CD4-positive, alpha-beta T cell treated with Interleukin-17A for 1 hour (primary cell): ENCODE measurements at places on chromosomes 3 and 15.

DNA sequence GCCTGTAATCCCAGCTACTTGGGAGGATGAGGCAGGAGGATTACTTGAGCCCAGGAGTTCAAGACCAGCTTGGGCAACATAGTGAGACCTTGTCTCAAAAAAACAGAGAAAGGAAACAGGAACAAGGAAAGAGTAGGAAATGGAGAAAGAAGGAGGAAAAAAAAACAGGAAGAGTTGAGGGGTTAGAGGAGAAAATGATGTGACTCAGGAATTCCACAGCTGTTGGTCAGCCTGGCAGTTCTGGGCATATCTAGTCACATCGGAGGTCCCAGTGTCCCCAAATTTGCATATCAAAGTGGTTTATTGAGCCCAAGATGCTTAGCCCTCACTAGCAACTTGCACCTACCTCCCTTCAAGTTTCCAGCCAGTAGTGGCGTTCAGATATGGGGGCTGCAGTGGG lies 18.8 kb upstream of the JMJD7 start:
- no peak for DNase-seq

DNA sequence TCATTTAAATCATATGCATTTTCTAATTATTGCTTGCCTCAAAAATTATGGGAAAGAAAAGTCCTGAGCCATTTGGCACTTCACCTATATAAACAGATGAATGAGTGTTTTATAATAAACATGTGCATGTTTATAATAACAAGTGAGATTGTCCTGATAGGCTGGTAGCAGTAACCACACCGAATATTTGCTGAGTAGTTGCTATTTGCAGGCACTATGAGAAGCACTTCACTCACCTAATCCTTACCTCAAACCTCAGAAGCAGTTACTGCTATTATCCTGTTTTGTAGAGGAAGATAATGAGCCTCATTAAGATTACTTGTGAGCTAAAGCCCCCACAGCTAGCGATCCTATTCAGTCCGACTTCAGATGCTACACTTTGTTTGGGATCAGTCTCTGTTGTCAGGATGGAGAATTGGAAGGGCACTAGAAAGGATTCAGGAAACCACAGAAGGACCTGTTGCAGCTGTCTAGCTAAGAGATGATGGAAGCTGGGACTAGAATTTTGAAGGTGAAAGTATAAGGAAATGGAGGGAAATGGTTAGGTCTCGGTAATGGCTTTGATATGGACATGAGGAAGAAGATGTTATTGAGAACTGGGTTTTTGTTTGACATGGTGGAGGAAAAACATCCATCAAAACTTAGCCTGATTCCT lies 28.4 kb upstream of the MAGI1 start:
- DNase-seq, result no peak

DNA sequence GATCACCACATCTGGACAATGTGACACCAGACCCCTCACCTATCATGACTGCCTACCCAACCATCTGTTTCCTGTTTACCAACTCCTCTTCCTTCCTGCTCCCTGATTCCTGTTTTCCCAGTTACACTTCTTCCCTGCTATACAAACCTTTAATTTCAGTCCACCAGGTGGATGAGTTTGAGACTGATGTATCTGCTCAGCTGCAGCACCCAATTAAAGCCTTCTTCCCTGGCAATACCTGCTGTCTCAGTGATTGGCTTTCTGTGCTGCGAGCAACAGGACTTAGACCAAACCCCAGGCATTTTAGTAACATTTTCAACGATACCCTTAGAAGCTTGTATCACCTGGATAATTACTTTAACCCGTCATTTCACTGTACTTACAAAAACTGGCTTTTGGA lies 968.2 kb upstream of the NR2F2 start:
- DNase-seq, result no peak

DNA sequence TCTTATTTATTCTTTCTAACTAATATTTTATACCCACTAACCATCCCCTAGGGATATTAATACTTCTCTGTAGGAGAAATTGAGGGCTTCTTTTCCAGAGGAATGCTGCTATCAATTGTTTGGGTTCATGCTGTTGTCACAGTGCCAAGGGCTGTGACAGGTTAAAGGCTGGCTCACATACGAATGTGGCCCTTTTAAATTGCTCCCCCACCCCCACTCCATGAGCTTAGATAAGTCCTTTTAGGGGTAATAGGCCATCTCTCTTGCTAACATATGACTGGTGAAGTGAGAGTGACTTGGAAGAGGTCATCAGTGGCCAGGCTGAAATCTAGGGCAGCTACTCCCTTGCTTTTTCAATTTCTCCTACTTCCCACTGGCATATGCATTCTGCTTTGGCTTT lies 121.9 kb upstream of the DPH6 start:
- DNase-seq, result no peak

GRCh38 chr3:59486520-59486919 lies 436.7 kb upstream of the CFAP20DC start:
- no peak for DNase-seq

DNA sequence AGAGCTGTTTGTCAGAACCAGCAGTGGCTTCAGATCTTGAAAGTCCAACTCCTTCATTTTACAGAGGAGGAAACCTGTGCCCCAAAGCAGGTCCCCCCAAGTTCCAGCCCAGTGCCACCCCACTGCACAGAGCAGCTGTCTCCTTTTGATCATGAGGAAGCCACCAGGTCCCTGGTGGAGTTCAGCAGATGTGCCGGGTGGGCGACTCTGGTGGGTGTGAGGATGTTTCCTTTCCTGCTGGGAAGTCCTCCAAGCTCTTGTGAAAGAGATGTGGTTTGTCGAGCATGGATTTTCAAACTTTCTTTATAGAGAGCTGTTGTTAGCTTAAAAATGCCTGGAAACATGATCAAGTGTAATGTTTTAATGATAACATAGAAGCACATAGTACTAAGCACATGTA lies 52.0 kb downstream of the SMAD3 start:
- DNase-seq, result no peak

- DNase-seq, result no peak
Observed at GRCh38 chr3:42451116-42451515, 40.7 kb upstream of the LYZL4 start.

DNA sequence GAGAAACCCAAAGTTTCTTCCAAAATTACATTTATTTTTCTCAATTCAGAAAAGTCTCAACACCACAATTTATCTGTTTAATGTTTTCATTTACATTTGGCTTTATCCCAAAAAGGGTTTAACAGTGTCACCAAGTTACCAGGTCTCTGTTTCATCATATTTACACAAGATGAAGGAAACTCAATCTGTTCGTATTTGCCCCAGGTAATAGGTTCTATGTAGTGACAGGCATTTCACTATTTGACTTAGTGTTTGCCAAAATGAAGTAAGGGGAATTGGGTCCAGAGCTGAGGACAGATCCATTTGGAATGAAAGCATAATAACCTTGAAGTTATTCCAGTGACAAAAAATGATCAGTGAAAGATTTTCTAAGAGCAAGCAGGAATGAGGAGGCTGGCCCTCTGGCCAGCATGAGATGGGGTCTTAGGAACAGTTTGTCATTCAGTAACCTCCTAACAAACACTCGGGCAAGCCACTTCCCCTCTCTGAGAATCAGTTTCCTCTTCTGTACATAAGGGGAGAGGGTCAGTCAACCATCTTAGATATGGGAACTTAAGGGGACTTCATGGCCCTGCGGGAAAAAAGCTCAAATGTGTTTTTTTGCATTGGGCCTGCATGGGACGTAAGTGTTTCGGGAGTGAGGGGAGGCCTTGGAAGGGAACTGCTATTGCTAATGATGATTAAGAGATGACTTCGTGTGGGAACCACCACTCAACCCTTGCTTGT lies 31.8 kb downstream of the UMPS start:
- no peak for DNase-seq

DNA sequence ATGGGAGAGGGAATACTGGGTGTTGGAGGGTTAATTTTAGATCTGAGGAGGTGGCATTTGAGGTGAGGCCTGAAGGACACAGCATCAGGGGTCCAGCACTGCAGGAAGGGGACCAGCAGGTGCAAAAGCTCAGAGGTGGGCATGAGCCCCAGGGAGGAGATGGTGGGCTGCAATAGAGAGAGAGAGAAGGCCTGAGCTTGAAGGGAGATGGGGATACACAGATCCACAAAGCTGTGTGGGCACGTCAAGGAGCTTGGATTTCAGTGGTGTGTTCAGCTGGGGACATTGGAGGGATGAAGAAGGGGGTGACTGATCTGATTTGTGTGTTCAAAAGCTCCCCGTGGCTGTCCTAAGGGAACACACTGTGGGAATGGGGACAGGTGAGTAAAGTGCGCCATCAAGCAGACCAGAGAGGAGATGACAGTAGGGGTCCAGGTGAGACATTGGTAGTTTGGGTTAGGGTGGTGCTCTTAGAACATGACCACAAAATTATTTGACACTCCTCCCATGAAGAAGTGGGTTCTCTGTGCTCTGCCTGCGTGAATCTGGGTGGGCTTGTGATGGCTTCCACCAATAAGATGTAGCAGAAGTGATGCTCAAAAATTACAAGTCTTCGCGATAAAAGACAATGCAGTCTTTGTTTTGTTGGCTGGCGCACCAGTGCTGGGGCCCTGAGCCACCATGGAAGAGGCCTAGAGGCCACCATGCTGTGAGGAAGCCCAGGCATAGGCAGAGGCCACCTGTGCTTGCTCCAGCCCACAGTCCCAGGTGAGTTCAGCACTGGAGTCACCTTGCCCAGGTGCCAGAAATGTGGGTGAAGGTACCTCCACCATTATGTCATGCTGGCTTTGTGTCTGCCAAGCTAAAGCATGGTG lies 1.9 kb upstream of the WNT7A start:
- no peak for DNase-seq

GRCh38 chr3:32780735-32781210 lies 37.0 kb upstream of the TRIM71 start:
- DNase-seq, result no peak

DNA sequence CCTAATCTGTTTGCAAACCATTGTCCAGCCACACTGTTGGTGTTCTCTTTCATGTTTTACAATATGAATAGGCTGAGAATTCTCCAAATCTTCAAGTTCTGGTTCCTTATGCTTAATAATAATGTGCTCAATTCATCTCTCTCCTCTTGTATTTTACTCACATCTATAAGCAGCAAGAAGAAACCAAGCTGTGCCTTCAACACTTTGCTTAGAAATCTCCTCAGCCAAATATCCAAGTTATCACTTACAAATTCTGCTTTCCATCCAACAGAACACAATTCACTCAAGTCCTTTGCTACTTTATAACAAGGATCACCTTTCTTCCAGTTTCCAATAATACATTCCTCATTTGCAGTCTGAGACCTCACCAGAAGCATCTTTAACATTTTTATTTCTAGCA lies 117.5 kb downstream of the LRRC28 start:
- no peak for DNase-seq

DNA sequence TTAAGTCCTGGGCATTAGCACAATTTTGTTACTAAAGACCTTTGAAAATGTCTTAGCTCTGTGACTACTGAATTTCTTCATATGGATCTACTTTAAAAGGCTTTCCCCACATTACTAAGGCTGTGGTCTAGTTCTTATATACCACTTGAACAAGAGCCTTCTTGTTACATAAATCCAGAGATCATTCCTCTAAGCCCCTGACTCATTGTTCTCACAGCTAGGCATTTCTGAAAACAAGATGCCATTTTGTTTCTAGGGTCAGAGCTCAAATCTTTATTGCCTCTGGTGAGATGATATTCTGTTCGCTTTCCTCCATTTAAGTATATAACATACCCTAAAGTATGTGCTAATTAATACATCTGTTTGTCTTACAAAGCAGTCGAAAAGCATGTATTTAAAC lies 29.8 kb upstream of the LPP start:
- no peak for DNase-seq

- DNase-seq, result no peak
Observed at GRCh38 chr3:30527720-30528119, 78.7 kb upstream of the TGFBR2 start.

- DNase-seq, result peak; percentile 18
Observed at GRCh38 chr3:111712294-111713167, 117.4 kb upstream of the ZBED2 start.

- no peak for DNase-seq
Observed at GRCh38 chr3:179829401-179829800, 176.6 kb downstream of the USP13 start.

DNA sequence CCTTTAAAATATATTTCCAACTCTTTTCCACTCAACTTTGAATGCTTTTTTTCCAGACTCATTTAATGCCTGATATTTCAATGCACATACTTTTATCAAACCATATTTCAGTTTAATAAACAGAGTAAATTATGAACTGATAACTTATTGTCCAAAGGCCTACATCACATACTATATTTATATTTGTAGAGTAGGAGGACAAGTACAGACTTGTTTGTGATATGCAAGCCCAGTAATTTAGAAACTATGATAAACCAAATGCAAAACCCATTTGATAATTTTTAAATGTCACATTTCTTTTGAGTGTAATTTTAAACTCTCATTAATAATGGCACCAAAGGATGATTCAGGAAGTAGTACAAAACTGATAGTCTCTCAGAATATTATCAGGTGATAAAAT lies 3.3 kb downstream of the RFX7 start:
- no peak for DNase-seq

- DNase-seq, result no peak
Observed at GRCh38 chr15:91465696-91466095, 365.6 kb downstream of the SV2B start.

DNA sequence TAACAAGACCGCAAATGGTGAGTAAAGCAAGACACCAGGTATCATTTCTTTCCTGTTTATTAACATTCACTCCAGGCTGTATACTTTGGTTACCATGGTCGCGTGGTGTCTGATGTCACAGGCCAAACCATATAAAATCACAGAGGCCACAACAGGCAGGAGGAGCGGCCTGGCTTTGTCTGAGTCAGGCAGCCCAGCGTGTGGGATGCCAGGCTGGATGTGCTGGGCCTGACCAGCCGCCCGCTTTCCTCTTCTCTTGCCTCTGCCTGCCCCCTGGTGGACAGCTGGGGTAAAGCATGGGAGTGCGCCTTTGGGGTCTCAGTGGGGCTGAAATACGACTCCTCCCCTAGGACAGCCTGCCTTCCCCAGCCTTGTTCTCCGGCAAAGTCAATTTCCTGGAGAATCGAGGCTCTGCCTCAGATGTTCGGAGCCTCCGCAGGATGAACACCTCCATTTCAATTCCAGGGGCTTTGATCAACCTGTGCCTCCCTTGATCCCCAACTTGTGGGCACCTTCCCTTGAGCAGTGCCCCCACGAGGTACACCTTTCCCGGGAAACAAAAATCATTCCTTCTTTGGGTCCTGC lies 78.2 kb downstream of the CCNL1 start:
- peak; percentile 86 for DNase-seq

GRCh38 chr3:195238586-195239118 lies 32.3 kb downstream of the XXYLT1 start:
- no peak for DNase-seq

GRCh38 chr3:85482213-85482490 lies 523.4 kb downstream of the CADM2 start:
- no peak for DNase-seq

GRCh38 chr3:157174290-157174648 lies 14.3 kb upstream of the CCNL1 start:
- peak; percentile 52 for DNase-seq

DNA sequence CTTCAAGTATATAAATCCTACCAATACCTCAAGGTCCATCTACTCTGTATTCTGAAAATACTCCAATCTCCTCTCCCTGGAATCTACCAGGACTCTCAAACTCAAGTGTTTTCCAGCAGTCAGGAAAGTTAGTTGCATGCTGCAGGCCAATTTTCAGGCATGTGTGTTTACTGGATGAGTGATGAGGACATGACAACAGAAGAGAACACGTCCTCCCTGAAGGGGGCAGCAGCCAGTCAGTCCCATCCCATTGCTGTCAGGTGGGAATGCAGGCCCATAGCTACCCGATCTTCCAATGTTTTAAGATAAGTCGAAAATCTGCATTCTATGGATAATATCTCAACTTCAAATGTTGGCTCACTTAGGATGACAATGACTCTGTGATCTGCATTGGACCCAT lies 496.2 kb downstream of the FHIT start:
- DNase-seq, result no peak

GRCh38 chr3:71186801-71187200 lies 396.7 kb downstream of the FOXP1 start:
- DNase-seq, result no peak
